ENCODE measurements at places on chromosomes 7 and 10.

DNA sequence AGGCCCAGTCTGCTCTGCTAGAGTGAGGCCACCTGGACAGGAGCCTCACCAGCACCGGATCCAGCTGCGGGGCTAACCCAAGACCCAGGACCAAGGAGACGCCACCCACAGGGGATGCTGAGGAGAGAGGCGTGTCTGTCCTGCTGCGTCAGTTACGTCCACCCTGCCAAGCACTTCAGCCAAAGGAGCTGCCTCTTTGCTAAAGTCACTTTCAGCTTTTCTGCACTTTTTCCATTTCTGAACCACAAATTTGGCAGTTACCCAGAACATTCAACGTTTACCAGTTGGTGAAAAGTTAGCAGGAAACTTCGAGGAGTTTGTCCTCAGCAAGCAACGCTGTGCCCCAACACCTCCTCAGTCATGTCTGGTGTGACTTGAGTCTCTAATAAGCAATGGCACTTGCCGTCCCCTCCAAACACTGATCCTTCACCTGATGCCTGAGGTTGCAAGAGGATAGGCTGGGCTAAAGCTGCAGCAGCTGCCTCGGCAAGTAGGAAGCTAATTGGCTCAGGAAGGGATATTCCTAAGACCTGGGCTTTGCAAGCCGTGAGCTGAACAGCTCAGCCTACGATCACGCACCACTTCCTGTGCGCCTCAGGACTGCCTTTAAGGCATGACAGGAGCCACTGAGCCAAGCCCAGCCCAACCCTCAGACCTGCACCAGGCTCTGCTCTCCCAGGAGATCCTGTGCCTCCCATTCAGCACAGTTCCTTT lies 40.1 kb downstream of the KCNH2 start:
- ATAC-seq, result peak; percentile 45

- ATAC-seq, result no peak
These were observed 16.7 kb downstream of the AGFG2 start for GRCh38 chr7:100555701-100556100.

- ATAC-seq, result no peak
These were observed 39.0 kb upstream of the ADRA2A start for GRCh38 chr10:111037858-111038257.

- no peak for ATAC-seq
These were observed 13.0 kb downstream of the GALNT17 start for GRCh38 chr7:71144963-71145362.

GRCh38 chr7:112172870-112173567 lies 33.2 kb downstream of the DOCK4 start:
- ATAC-seq, result no peak

GRCh38 chr7:17097668-17098297 lies 200.7 kb upstream of the AHR start:
- no peak for ATAC-seq

DNA sequence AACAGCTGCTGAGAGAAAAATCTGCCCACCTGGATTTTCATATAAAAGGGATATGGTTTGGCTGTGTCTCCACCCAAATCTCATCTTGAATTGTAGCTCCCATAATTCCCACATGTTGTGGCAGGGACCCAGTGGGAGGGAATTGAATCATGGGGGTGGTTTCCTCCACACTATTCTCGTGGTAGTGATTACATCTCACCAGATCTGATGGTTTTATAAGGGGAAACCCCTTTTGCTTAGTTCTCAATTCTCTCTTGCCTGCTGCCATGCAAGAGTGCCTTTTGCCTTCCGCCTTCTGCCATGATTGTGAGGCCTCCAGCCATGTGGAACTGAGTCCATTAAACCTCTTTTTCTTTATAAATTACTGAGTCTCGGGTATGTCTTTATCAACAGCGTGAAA lies 20.8 kb upstream of the MKI67 start:
- peak; percentile 87 for ATAC-seq

DNA sequence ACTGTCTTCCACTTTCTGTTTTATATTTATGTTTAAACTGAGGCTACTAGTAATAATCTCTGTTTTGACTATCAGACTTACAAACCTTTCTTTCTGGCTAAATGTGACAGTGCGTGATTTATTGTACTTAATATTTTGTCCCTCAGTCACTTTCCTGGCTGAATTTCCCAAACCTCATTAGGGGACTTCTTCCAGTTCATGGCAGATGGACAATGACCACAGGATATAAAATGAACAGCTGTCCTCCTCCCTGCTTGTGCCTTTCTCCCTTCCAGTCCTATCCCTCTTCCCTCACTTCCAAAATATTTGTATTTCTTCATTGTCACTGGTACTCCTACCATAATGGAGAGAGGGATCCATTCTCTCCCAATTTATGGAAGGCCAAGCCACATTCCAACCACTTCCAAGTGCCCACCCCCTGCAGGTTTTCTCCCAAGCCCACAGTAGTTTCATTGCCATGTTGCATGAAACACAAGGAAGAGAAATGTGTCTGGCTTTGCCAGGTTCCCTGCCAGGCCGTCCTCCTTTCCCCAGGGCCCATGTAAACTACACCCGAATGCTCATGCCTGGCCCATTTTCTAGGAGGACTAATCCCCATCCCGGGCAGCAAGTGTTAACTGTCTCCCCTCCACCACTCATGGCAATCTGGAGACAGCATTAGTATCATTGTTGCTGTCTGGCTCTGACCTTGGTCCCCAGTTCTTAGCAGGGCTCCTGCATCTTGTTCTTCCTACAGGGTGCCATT lies 269.5 kb upstream of the SLC26A5 start:
- peak; percentile 38 for ATAC-seq

- ATAC-seq, result peak; percentile 76
These were observed at the start of gene PRKAG2 for GRCh38 chr7:151876899-151877777. PRKAG2 (minus strand) TSS chr7:151877115; CDS start chr7:151876620, 495 bp downstream.

DNA sequence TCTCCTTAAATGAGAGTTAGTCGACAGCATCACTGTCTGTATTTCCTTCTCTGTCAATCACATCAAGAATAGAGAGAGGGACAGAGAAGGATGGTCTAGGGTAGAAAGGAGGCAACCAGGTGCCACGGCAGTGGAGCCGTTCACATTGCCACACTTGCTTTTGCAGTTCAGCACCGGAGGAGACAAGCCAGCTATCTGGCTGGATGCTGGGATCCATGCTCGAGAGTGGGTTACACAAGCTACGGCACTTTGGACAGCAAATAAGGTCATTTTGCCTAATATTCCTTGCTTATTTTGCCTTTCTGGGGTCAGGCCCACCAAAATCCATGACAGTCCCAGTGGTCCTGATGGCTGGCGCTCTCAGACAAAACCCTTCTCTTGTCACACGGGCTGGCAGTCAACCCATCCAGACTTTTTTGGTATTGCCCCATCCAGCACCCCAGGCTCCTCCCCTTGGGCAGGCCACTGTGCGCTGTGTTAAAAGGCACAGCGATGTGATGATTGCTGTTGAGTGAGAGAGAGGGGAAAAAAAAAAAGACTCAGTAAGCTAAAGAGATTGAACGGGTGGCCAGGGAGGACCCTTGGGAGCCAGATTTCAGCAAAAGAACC lies 8.4 kb downstream of the CPA2 start:
- no peak for ATAC-seq

DNA sequence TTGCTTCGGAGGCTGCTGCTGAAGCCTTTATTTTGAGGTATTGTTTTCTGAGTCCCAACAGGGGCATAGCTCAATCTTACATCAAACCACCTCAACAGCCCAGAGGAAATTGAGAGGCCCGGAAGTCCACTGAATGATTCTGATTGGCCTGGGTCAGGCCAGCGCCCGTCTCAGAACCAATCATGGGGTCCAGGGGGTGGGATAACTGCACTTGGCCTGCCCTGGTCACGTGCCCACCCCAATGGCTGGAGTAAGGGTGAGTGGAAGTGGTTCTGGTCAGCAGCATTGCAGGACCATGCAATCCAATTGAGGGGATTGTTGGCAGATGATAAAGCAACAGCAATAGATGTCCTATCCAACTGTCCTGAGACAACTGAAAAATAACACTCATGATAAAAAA lies 190.6 kb downstream of the HERPUD2 start:
- no peak for ATAC-seq

GRCh38 chr10:24382979-24383663 lies 174.2 kb downstream of the KIAA1217 start:
- peak; percentile 54 for ATAC-seq

GRCh38 chr7:141820067-141820466 lies 21.2 kb downstream of the PRSS37 start:
- ATAC-seq, result no peak

DNA sequence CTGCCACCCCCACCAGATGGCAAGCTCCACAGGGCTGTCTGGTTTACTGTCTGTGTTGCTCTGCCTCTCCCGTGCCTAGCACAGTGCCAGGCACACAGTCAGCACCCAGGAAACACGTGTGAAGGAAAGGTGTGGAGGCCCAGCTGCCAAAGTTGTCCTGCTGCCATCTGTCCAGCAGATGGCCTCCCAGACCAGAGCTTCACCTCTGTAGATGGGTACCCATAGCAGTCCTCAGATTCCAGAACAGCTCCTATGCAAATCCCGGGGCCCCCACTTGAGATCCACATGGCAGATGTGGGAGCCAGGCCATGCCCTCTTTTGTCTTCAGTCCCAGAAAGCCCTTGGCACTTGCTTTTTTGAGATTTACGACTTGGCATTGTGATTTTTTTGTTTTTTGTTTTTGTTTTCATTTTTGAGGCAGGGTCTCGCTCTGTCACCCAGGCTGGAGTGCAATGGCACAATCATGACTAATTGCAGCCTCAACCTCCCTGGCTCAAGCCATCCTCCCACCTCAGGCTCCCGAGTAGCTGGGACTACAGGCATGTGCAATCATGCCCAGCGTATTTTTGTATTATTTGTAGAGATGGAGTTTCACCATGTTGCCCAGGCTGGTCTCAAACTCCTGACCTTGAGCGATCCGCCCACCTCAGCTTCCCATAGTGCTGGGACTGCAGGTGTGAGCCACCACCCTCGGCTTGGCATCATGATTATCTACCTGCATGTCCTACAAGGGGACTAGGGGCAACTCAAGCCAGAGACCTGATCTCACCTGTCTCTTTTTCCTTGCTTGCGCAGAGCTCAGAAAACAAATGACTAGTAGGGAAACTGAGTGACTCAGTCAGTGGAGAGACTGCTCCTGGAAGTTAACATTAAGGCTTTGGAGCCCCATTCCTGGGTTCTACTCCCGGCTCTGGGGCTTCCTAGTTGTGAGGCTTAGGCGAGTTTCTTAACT lies 16.9 kb upstream of the PALD1 start:
- peak; percentile 67 for ATAC-seq

DNA sequence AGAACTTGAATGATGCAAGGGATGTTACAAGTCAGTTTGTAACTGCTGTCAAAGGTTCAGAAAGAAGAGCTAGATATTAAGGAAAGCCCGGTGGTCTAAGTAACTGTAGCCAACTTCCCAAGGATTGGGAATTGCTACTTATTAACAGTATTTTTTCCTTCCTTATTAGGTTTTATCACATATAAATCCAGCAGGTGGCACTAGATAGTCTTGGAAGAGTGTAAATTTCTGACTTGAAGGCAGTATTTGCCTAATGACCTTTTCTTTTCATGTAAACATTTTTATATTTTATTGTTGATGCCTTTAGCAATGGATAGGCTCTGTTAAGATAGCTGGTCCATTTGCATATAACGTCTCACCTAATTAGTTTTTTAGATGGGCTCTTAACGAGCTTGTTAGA lies 51.2 kb downstream of the ANLN start:
- no peak for ATAC-seq

DNA sequence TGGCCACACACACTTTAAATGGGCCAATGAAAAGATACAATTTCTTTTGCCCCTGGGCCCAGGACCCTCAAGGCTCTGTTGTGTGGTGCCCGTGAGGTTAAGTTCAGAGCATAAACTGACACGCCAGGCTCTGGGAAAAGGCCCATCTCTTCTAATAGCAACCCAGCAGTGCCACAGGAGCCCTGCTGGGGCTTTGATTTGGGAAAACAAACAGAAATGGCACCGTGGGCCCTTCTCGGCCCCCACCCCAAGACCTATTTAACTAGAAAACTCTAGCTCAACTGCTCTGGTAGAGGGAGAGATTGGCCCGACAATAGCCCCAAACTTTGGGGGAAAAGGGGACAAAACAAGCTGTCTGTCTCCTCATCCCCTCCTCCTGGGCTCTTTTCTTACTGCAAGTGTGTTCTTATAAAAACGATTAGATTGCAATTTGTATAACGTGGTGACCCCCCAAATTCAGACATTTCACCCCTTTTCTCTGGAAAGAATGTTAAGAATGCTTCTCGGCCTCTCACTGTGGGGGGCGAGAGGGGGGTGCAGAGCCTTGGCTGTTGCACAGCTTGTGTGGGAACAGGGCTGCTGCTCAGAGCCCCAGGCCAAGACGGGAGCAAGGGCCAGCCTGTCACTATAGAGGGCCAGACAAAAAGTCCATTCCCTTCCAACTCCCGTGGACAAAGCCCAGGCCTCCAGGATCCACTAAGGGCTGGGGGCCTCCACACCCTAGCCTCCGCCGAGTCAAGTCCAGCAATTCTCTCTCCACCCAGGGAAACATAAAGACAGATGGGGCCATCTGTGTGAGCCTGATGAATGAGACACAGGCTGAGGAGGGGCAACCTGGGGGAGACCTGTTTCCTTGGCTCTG lies 26.8 kb downstream of the DPCD start:
- ATAC-seq, result no peak

DNA sequence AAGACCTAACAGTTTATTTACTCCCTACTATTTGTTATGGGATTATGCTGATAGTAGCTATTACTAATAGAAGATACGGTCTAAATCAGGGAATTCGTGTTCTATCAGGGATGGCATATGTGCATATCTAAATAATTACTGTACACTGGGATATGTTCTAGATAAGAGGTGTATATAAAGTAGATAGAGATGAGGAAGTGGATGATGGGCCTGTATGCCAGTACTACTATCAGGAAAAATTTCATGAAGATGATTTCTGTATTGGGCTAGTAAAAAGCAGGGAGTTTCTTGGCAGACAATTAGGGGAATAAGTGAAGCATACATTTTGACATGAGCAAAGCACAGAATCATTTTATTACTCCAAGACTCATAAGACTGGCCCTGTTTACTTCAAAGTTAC lies 26.2 kb downstream of the PTPN12 start:
- ATAC-seq, result no peak

DNA sequence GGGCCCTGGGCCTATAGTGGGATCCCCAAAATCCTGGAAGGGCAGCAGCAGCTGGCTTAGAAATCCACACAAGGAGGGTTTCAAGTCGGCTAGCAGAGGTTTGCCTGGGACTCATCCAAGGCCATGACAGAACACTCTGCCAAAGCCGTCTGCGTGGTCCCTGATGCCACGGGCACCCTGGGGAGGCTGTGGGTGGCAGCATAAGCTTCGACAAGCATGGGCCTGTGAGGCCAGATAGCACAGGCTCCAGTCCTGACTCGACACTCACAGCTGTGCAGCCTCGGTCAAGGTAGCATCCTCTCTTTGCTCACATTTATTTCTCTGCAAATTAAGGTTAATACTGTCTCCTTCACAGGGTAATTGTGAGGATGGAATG lies 138.3 kb downstream of the JCAD start:
- no peak for ATAC-seq

All from stimulated activated memory B cell treated with anti-CD40 and anti-IgM and Interleukin-4, amounts not matched to agents 10 μg/mL and 1 μg/mL and 100 μg/mL, for 72 hours (primary cell).